NCI-H1092 (cell line): ENCODE measurements at places on chromosomes 3 and 15.

DNA sequence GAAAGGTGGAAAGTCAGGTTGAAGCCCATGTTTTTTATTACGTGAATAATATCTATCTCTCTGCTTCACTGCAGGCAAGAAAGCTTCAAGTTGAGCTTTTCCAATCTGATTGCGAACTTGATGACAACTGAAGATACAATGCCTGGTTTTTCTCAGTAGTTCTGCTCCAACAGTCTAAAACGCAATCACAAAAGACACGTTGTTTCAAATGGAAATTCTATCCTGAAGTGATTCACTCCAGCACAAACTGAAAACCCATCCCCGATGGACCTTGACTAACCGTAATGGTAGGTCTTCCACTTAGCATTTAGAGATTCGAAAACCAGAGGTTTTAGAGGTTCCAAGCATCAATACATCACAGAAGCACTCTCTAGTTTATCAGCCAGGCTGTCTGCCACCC is 10.6 kb downstream of the B4GALT4 start:
- no peak for DNase-seq

- no peak for DNase-seq
These were observed 54.2 kb upstream of the ARHGEF3 start for GRCh38 chr3:56855856-56856512.

DNA sequence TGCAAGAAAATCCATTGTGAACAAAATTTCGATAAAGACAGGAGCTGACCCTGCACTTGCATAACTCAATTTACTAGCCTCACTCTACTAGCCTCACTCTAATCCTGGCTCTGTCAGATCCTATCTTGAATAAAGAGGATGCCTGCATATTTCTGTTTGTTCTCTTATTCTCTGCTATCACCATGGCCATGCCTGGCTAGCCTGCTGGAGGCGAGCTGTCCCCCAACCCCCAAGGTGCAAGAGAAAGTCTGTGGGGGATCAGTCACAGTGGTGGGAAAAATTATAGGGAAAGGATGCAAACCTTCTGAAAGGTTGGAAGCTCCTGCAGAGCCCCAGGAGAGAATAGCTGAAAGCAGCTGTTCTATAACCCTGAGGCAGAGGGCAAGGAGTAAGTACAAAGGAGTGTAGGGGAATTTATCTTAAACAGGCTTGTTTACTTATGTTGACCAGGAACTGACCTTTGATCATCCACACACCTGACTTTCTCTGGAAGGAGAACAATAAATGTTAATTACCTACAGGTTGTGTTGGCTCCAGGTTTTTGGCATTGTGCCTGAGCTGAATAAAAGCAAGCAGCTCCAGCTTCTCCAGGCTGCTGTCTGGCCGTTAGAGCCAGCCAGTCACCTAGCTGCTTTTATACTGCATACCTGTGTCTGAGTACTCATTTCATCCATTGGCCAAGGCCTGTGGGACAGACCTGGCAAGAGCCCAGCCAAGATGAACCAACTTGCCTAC is 137.7 kb upstream of the RASGRP1 start:
- DNase-seq: no peak

DNA sequence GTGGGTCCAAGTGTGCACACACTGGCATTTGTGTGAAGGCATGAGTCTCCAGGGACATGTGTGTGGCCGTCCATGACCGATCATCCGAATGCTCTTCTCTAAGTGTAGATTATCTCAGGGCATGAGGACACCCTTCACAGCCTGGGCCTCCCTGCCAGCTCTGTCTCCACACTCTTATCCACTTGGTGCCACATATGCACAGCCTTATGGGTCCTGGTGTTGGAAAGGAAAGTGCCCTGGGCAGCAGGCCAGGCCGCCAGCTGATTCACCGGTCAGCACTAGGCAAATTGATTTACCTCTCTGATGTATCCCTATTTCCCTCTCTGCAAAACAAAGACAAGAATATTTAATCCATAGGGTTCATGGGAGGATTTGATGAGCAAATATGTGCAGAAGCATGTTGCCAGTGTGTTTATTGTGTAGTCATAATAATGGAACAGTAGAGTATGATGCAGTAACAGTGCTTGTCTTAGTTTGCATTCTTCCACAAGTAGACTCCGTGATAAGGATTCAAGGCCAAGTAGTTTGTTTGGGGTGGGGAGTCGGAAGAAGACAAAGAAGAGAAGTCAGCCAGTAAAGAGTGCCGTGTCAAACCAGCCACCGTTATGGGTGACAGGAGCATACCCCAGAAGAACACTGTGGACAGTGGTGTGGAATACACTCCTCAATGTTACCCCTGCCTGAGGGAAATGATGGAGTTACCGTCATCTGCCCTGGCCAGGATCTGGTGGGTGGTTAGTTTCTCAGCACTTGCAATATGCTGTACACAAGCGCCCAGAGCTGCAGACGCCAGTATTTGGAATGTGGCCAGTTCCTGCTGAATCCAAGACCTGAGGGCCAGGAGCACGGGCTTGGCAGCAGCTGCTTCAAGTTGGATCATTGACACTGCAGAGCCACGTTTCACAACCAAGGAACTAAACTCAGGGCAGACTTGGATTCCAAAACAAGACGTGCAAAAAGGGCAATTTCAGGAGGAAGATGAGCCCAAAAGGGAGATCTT is 85.1 kb downstream of the MTHFS start:
- DNase-seq: peak; percentile 61

DNA sequence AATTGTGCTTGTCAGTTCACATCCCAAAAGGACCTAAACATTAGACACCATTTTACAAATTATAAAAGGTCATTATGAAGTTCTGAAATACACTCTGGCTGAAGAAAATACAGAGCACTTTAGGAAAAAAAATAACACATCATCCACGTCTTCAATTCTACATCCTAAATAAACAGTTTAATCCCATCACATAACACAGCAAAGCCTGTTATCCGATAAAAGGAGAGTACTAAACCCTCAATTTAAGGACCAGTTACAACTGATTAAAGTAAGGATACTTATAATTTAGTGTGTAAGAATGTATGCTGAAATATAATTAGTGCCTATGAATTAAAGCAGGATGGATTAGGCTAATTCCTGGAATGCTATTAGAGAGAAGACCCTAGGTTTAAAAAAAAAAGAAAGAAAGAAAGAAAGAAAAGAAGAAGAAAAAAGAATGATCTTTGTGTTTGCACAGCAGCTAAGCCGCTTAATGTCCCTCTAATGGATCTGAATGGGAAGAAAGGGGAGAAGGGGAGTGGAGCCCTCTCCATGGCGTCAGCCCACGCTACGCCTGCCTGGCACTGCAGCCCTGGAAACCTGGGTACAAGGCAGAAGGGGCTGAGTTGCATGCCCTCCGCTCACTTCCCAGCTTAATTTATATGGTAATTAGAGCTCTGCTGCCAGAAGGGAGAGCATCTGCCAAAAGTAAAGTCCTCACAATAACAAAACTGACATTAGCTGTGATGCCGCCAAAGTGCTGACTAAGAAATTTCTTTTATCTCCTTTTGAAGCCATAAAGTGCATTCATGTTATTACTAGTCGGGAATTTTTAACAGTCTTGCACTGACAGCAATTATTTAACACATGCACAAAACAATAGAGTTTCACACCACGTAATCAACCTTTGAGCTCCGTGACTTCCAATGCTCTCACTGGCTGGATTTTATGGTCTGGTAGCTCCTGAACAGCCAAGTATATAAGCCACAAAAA is 90.0 kb downstream of the FSIP1 start:
- DNase-seq: peak; percentile 69

DNA sequence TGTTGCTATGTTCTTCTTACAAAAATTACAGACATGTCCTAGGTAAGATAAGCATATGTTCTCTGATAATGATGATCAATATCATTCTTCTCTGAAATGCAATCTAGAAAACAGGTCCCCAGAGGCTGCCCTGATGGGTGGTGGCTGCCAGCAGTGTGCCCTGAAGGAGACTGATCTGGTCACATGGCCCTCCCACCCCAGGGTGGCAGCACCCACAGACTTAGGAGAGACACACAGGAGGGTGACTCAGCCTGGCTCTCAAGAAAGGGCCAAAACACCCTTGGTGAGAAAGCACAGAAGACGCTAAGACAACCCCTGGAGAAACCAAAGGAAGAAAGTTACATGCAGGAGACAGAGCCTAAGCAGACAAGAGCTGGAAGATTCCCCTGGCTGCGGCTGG is 203.7 kb downstream of the TJP1 start:
- DNase-seq: no peak

DNA sequence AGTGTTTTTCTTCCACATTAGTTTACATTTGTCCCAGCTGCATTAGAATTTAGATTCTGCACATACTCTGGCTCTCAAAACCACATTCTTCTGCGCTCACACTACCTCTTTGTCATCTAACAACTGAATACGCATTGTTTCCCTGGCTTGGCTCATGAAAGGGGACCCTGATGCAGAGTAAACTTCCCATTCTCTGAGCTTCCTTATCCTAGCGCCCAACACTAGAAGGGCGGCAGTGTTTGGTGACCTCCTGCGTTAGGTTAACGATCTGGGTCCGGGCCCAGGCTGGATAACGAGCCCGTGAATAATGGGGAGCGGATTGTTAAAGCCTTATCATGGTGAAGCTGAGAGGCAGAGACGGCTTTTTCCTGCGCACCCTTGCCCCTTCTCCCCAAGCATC is 63.9 kb downstream of the ETV5 start:
- no peak for DNase-seq

DNA sequence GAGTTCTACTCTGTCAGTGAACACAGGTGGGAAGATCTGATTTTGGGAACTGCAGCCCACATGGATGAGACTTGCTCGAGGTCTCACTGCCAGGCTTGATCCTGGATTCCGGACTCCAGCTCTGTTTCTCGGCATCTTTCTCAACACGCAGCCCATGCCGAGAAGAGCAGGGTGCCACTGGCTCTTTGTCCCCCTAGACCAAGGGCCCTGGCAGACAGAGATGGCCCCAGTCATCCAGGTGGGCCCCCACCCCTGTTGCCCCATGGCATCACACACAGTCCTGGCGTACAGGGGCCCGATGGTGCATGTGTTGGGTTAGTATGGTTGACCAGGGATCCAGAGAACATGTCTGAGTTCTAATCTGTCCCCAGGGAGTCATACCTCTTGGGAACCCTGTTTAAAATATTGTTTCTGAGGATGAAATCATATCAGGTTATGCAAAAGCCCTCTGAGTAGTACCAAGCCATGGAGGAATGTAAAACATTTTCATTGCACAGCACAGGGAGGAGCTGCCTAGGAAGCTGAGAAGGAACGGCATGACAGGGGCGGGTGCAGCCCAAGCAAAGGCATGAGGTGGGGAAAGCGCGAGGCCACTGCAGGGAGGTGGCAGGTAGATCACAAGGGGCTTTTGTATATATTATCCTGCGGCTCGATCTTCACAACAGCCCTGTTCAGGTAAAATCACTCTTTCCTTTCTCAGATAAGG is 320.6 kb downstream of the UACA start:
- DNase-seq: no peak

DNA sequence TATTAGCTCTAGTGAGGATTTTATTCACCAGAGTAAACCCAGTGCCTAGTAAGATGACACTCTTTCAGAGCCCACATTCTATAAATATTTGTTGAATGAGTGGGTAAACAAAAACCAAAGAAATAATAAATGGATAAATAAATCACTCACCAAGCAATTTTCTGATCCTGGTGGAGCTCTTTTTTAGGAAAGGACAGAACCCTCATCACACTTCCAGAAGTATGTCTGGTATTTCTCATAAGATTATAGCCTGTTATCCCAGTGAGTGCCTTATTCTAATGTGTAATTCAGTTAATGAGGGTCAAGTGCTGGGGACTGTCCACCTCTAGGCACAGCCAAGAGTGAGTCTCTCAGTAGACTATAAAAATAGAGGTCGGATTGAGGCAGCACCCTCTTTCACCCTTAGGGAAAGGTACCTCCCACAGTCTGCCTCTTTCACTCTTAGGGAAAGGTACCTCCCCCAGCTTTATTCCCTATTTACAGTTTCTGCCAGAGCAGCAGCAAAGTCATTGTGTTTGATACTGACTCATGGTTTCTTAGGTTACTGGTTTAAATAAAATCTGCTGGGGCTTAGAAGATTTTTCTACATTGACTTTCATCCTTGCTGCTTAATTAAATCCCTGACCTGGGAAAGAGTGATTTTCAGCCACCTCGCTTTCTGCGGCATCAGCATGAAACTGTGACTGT is 145.0 kb downstream of the STAC start:
- no peak for DNase-seq

DNA sequence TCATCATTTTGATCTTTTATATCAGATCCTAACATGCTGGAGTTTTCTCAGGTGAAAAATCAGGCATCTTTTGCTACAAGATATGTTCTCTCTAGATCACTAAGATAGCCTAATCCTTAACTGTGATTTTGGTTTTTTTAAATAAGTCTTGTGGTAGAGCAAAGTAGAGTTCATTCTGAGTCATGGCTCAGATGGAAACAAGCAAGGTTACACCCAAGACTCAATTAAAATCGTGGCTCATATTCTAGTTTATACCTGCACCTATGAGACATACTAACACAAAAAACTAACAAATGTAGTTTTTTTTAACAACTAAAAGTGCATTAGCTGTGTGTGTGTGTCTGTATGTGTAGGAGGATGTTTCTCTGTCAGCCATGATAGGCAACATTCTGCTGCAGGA is 428.2 kb downstream of the NLGN1 start:
- no peak for DNase-seq

DNA sequence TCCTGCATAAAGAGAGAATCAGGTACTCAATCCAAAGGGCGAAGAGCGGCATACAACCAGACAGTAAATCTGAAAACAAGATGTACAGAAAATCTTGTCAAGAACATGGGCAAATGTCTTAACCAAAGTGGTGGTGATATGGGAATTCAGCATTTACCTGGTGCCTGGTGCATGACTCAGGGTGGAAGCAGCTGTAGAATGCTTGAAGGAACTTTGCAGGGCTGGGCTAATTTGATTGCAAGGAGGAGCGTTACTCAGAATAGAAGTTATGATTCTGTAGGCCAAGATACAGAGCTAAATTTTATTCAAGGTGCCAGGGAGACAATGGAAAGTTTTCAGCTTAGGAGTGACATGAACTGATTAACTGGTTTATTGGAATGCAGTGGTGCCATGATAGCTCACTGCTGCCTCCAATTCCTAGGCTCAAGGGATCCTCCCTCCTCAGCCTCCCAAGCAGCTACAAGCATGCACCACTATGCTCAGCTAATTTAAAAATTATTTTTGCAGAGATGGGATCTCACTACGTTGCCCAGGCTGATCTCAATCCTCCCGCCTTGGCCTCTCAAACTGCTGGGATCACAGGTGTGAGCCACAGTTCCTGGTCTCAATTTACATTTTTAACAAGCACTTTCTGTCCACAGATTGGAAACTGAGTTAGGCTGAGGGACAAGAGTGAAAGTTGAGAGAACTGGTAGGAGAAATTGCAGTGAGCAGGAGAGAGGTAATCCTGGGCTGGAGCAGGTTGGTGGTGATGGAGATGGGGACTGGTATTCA is 91.5 kb upstream of the TBC1D5 start:
- no peak for DNase-seq

DNA sequence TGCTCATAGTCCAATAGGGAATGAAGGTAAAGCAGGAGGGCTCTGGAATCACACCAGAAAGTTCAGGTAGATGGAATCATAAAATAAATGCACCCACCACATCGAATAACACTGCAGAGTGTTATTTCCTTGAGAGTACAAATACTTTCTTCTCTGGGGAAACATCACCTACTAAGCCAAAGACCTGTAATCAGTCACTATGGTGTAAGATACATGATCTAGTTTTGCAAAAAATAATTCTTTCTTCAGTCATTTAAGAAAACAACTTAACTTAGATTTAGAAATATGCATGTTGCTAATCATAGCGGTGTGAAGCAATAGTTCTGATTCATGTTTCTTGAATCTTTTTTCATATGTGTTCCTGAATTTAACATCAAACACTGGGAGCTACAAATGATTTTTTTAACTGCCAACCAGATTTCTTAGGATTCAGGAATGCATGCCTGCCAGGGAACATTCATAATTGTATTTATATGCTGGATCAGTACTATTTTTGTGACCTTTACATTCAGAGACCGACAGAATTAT is 40.2 kb upstream of the MEIS2 start:
- no peak for DNase-seq
